ENCODE measurements at places on chromosomes 6 and 20.

GRCh38 chr6:10081957-10082356, 332.9 kb downstream of the TFAP2A start:
- DNase-seq: no peak
- no peaks in the 10 kb centered on the region for H3K27me3 ChIP-seq
- no peak overlapping the region for H3K27ac ChIP-seq

GRCh38 chr6:135581211-135581610, 83.7 kb upstream of the AHI1 start:
- no peaks in the 10 kb centered on the region for H3K36me3 ChIP-seq
- no peak overlapping the region for H3K27ac ChIP-seq
- H3K4me3 ChIP-seq: no peak overlapping the region

DNA sequence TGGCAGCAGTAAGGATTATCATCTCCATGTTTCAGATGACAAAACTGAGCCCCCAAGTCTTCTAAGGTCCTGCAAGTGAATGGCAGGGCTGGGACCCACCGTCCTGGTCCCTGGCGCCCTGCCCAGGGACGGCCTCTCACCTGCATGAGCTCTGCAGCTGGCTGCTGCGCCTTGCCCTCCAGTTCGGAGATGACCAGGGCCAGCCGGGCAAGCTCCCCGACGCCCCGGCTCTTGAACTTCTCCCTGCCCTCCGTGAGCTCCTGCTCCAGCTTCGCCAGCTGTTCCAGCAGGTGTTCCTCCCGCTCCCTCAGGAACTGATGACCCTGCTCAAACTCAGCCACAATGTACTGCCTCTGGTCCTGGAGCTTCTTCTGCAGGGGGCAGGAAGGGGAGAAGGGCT, 16.8 kb downstream of the TRIM26 start:
- no peak overlapping the region for H3K27ac ChIP-seq
- H3K27me3 ChIP-seq: no peaks in the 10 kb centered on the region
- DNase-seq: no peak
- no peak overlapping the region for H3K4me3 ChIP-seq

DNA sequence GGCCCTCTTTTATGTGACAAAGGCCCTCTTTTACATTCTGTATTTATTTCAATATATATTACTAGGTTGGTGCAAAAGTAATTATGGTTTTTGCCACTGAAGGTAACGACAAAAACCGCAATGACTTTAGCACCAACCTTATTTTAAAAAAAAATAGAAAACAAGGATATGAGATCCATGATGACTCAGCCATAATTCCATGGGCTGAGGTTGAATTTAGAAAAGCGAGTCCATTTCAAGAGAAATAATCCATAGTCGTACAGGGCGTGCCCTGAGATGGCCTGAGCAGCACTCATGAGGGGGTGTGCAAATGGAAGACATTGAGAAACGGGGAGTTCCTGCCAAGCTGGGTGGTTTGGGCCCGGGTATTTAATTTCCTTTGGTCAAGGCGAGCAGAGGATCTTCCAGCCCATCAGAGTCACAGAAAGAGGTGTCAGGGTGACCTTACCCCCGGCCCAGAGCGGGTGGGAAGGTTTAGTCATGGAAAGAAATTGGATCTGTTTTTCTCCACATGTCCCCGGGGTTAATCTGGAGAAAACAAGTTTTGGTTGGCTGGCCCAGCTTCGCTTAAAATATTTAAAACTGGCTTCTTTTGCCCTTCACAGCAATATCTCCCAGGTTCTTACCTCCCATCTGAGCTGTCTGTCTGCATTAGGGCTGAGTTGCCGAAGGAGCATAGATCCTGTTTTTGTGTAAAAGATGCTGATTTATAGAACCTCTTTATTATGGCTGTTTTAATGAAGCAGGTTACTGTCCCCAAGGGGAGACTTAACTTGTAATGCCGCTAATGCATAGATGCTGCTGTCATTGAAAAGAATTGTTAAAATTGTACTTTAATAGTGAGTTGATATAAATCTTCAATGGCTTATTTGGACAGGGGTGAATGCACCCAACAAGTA, 255.6 kb downstream of the PREX1 start:
- H3K27ac ChIP-seq: no peak overlapping the region
- H3K4me3 ChIP-seq: no peak overlapping the region
- H3K4me1 ChIP-seq: no peaks in the 10 kb centered on the region
- peaks cover 5% of the 10 kb centered on the region for H3K27me3 ChIP-seq
- no peak for DNase-seq

DNA sequence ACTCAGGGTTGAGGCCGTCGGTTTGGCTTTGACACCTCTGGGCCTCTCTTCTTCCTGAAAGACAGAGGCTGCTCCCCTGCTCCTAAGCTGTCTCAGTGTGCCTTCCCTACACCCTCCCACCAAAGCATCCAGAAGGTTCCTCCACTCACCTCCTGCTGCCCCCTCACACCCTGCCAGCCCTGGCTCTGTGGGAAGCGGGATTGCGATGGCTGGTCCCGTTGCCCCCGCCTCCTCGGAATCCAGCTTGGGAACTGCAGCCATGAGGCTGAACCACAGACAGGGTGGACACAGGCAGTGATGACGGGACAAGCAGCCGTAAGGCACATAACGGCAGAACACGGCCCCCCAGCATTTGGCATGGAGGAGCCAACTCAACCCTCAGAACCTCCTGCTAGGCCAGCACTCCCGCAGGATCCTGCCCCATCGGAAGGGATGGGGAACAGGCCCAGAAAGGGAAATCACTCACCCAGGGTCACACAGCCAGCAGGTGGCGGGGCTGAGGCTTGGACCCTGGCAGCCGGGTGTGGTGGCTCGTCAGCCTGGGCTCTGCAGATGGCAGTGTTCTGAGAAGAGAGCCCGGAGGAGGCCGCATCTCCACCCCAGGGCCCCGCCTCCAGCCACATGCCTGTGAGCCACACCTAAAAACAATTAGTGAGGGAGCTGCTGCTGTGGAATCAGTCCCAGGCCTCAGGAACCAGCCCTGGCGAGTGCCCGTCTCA, 139.6 kb downstream of the PHACTR3 start:
- no peaks in the 10 kb centered on the region for H3K36me3 ChIP-seq
- DNase-seq: no peak
- no peak overlapping the region for H3K4me3 ChIP-seq
- no peaks in the 10 kb centered on the region for H3K27me3 ChIP-seq

GRCh38 chr6:136788069-136788902, 4.0 kb downstream of the MAP3K5 start:
- peak; percentile 90 for DNase-seq
- peaks cover 11% of the 10 kb centered on the region for H3K4me1 ChIP-seq
- H3K27me3 ChIP-seq: no peaks in the 10 kb centered on the region
- no peak overlapping the region for H3K4me3 ChIP-seq
- H3K27ac ChIP-seq: peak overlapping the region; percentile 58
- no peaks in the 10 kb centered on the region for H3K36me3 ChIP-seq

GRCh38 chr6:26223650-26224546, 136.7 kb downstream of the HFE start:
- no peaks in the 10 kb centered on the region for H3K36me3 ChIP-seq
- H3K27me3 ChIP-seq: no peaks in the 10 kb centered on the region
- H3K27ac ChIP-seq: peak overlapping the region; percentile 94
- DNase-seq: peak; percentile 95
- peaks cover 12% of the 10 kb centered on the region for H3K4me1 ChIP-seq

- H3K4me1 ChIP-seq: no peaks in the 10 kb centered on the region
- no peaks in the 10 kb centered on the region for H3K27me3 ChIP-seq
- no peak for DNase-seq
- H3K27ac ChIP-seq: no peak overlapping the region
- no peak overlapping the region for H3K4me3 ChIP-seq
Observed at GRCh38 chr20:21272279-21272678, 30.9 kb upstream of the XRN2 start.

DNA sequence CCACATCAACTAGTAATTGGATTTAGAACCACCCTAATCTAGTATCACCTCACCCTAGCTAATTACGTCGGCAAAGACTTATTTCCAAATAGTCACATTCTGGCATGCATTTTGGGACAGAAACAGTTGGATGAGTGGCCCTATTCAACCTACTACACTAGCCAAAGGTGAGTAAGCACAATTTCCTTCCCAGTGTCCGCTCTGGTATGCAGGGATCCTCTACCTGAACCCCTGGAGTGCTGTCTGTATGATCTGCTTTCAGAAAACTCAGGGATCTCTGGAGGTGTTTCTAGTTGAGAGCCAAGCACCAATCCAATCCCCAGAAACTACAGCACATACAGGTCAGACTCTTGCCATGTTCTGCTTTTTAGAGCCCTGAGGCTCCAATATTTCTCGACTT, 717.4 kb upstream of the MANEA start:
- H3K4me3 ChIP-seq: no peak overlapping the region
- no peaks in the 10 kb centered on the region for H3K4me1 ChIP-seq
- H3K36me3 ChIP-seq: no peaks in the 10 kb centered on the region
- no peak for DNase-seq
- no peaks in the 10 kb centered on the region for H3K27me3 ChIP-seq

DNA sequence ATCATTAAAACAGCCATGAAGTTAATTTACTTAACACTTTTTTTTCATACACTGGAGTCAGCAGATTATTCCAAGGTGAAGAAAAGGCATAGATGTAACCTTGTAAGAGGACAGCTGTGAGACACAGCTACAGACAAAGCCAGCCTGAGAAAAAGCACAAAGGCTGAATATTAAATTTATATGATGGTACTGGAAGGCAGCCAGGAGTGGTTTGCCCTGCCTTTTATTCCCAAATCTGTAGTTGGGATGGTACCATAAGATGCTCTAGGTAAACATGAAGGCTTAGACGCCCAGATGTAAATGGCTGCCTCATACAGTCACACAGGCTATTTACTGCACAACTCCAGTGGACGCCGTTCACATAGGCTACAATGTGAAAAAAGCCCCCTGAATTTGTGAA, 42.1 kb upstream of the LOC128125822 start:
- no peaks in the 10 kb centered on the region for H3K27me3 ChIP-seq
- H3K36me3 ChIP-seq: no peaks in the 10 kb centered on the region
- no peak overlapping the region for H3K27ac ChIP-seq
- DNase-seq: no peak
- no peak overlapping the region for H3K4me3 ChIP-seq

- no peak overlapping the region for H3K4me3 ChIP-seq
- H3K36me3 ChIP-seq: peaks cover 2% of the 10 kb centered on the region
- H3K4me1 ChIP-seq: peaks cover 23% of the 10 kb centered on the region
- peak; percentile 91 for DNase-seq
Observed at GRCh38 chr6:56683882-56684281, 41.2 kb upstream of the DST start.

- H3K36me3 ChIP-seq: peaks cover 9% of the 10 kb centered on the region
- H3K4me3 ChIP-seq: no peak overlapping the region
- no peak overlapping the region for H3K27ac ChIP-seq
Observed at GRCh38 chr6:2967936-2968335, 3.4 kb downstream of the SERPINB6 start.

GRCh38 chr6:85360794-85361642, 88.9 kb upstream of the NT5E start:
- no peaks in the 10 kb centered on the region for H3K4me1 ChIP-seq
- H3K36me3 ChIP-seq: no peaks in the 10 kb centered on the region
- H3K27ac ChIP-seq: no peak overlapping the region
- no peak overlapping the region for H3K4me3 ChIP-seq

DNA sequence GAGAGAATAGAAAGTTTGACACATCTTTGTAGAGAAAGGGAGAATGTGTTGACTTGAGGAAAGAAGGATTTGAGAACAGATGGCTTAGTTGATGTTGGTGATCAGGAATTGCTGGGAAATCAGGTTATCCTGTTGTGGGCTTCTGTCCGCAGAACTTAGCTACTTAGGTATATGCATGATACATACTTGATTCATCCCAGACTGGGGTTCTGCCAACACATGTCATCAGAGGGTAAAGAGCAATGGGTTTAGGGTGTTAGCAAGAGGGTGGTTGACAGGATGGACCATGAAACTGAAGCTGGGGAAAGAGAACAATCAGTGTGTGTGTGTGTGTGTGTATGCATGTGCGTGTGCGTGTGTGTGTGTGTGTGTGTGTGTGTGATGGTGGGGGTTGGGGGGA, 50.6 kb upstream of the NELFCD start:
- DNase-seq: no peak
- H3K27me3 ChIP-seq: no peaks in the 10 kb centered on the region
- H3K4me1 ChIP-seq: no peaks in the 10 kb centered on the region
- H3K27ac ChIP-seq: no peak overlapping the region
- H3K4me3 ChIP-seq: no peak overlapping the region

GRCh38 chr20:35363190-35363589, 48.6 kb downstream of the UQCC1 start:
- no peaks in the 10 kb centered on the region for H3K27me3 ChIP-seq
- no peak overlapping the region for H3K27ac ChIP-seq
- H3K36me3 ChIP-seq: peaks cover 43% of the 10 kb centered on the region
- DNase-seq: no peak
- no peaks in the 10 kb centered on the region for H3K4me1 ChIP-seq

Measured in large intestine (tissue), 12 donors.